ENCODE measurements at places on chromosomes 11 and 22. TPM values are rescaled to one million over a fixed set of nuclear protein-coding genes. Genes with fewer than 3 reads are reported as not detected.

- H3K27ac ChIP-seq: peak overlapping the region; percentile 82
- peaks cover 19% of the 10 kb centered on the region for H3K4me1 ChIP-seq
- no peak for DNase-seq
- H3K4me3 ChIP-seq: peak overlapping the region; percentile 50
- H3K36me3 ChIP-seq: no peaks in the 10 kb centered on the region
- H3K27me3 ChIP-seq: no peaks in the 10 kb centered on the region
These were observed 202.2 kb upstream of the SORL1-AS1 start for GRCh38 chr11:121654843-121655536.

- no peaks in the 10 kb centered on the region for H3K36me3 ChIP-seq
- H3K27ac ChIP-seq: no peak overlapping the region
- no peak for DNase-seq
- H3K4me3 ChIP-seq: no peak overlapping the region
- H3K27me3 ChIP-seq: no peaks in the 10 kb centered on the region
These were observed 155.4 kb upstream of the PDGFD start for GRCh38 chr11:104319396-104319795.

DNA sequence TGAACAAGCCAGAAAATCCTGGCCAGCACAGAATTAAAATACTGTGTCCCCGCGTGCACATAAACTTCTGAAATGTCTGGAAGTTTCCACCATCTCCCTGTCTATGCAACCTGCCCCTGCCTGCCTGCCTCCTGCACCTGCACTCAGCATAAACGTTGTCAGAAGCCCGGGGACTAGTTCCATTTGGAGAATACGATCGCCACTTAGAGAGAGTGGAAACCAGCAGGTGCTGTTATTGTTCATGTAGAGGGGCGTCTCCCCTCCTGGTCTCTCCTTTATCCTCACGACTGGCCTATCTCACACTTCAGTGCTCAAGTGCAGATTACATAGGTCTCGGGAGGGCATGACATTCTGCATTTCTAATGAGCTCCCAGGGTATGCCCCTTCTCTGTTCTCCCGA is 35.6 kb downstream of the MPPED1 start:
- no peak for DNase-seq
- H3K4me1 ChIP-seq: no peaks in the 10 kb centered on the region
- H3K4me3 ChIP-seq: no peak overlapping the region
- H3K27ac ChIP-seq: no peak overlapping the region
- no peaks in the 10 kb centered on the region for H3K36me3 ChIP-seq
- peaks cover 7% of the 10 kb centered on the region for H3K27me3 ChIP-seq

DNA sequence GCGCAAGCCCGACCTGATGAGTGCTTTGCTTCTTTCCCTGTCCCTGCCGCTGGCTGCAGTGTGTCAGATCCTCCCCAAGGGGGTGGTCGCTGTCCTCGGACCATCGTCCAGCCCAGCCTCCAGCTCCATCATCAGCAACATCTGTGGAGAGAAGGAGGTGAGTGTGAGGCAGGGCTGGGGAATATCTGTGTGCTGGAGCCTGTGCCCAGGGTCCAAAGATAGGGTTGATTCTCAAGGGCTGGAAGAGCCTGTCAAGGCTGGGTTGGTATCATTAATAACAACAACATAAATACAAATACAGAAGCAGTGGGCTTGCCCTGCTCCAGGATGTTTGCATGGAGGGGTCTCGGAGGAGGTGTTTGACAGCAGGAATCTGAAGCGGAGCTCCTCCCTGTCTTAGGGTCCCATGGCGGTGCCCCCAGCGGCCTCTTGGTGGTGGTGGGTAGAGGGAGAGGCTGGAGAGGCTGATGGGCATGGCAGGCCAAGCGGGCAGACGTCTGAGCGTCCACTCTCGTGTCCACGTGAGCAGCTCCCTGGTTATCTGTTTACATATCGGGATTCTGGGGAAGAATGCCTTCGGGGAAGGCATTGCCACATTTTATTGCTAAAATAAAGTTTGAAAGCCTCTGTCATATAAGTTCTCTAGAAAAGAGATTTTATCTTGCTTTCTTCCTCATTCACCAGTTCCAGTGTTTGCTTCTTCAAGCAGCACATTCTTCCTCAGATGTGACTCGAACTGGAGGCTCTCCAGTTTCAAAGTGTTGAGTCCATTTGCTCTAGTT is 208.4 kb upstream of the TBCEL start:
- DNase-seq: no peak
- H3K27ac ChIP-seq: no peak overlapping the region

DNA sequence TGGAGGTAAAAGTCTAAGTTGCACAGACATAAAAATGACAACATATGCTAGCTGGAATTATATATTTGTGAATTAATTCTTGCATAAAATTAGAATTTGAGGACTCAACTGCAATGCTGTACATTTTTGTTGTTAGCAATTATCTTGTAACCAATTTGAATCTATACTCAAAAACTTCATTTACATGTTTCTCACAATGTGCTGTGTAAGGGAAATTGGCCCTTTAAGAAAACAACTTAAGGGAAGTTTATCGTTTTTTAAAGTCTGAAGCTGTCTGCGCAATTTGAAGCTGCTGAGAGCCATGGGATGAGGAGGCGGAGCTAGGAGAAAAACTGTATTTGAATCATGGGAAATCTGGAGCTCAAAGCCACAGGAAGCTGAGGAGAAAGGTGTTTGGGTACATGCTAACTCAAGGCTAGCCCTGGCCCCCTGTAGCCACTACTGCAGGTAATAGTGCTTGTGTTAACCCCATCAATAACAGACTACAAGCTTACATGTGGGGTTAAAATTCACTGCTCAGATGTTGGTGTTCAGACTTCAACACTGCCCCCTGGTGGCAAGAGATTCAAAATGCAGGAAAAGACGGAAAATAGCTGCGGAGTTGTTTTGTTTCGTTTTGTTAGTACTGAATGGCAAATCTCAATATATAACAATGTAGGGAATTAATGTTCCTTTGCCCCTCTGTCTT is 126.1 kb downstream of the BRD1 start:
- peaks cover 35% of the 10 kb centered on the region for H3K27me3 ChIP-seq
- H3K4me3 ChIP-seq: no peak overlapping the region
- H3K36me3 ChIP-seq: no peaks in the 10 kb centered on the region
- DNase-seq: no peak
- no peaks in the 10 kb centered on the region for H3K4me1 ChIP-seq
- H3K27ac ChIP-seq: no peak overlapping the region

GRCh38 chr11:133232665-133233064 is 299.6 kb downstream of the OPCML start:
- no peak overlapping the region for H3K27ac ChIP-seq
- peaks cover 4% of the 10 kb centered on the region for H3K27me3 ChIP-seq
- no peak for DNase-seq
- peaks cover 9% of the 10 kb centered on the region for H3K4me1 ChIP-seq

- no peak for DNase-seq
- no peaks in the 10 kb centered on the region for H3K27me3 ChIP-seq
- no peaks in the 10 kb centered on the region for H3K36me3 ChIP-seq
- H3K4me3 ChIP-seq: no peak overlapping the region
- peak overlapping the region; percentile 34 for H3K27ac ChIP-seq
- peaks cover 7% of the 10 kb centered on the region for H3K4me1 ChIP-seq
These were observed 47.4 kb upstream of the SEPTIN5 start for GRCh38 chr22:19666673-19667593.

- no peak overlapping the region for H3K4me3 ChIP-seq
- peaks cover 97% of the 10 kb centered on the region for H3K36me3 ChIP-seq
- no peaks in the 10 kb centered on the region for H3K4me1 ChIP-seq
- no peaks in the 10 kb centered on the region for H3K27me3 ChIP-seq
These were observed 16.7 kb downstream of the ATG2A start for GRCh38 chr11:64900263-64900678.

GRCh38 chr22:31230871-31231621 is 18.9 kb downstream of the LIMK2 start:
- no peaks in the 10 kb centered on the region for H3K36me3 ChIP-seq
- H3K4me3 ChIP-seq: no peak overlapping the region
- H3K4me1 ChIP-seq: peaks cover 22% of the 10 kb centered on the region
- H3K27me3 ChIP-seq: no peaks in the 10 kb centered on the region
- H3K27ac ChIP-seq: peak overlapping the region; percentile 87
- peak; percentile 46 for DNase-seq

DNA sequence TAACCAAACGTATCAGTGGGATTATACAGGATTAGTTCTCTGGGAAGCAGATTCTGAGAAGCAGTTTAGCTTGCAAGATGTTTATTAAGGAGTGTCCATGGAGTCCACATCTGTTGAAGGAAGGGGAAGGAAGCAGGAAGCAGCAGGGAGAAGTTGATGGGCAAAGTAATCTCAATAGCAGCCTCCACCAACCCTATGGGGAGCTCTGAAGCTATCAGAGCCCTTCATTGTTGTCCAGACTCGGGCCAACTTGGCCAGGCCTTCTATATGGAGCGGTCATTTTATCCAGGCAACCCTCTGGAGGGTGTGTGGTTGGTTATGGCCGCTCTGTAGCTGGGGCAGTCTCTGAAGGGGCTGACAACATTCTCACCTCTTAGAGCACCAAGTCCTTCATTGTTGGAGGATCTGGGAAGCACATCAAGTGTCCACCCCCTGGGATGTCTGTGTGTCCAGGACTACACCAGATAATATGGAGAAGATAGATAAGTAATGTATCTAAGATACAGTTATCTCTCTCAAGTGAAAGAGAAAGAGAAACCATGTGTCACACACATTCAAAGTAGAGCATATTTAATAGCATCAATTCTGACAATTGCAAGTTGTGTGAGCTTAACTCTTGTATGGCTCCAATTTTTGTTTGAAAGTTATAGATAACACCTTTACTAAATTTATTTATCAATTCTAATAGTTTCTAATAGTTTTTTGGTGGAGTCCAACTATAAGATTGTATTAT is 101.7 kb upstream of the TRIM77 start:
- H3K27me3 ChIP-seq: no peaks in the 10 kb centered on the region
- H3K27ac ChIP-seq: no peak overlapping the region
- peak; percentile 44 for DNase-seq
- H3K36me3 ChIP-seq: no peaks in the 10 kb centered on the region
- no peaks in the 10 kb centered on the region for H3K4me1 ChIP-seq

DNA sequence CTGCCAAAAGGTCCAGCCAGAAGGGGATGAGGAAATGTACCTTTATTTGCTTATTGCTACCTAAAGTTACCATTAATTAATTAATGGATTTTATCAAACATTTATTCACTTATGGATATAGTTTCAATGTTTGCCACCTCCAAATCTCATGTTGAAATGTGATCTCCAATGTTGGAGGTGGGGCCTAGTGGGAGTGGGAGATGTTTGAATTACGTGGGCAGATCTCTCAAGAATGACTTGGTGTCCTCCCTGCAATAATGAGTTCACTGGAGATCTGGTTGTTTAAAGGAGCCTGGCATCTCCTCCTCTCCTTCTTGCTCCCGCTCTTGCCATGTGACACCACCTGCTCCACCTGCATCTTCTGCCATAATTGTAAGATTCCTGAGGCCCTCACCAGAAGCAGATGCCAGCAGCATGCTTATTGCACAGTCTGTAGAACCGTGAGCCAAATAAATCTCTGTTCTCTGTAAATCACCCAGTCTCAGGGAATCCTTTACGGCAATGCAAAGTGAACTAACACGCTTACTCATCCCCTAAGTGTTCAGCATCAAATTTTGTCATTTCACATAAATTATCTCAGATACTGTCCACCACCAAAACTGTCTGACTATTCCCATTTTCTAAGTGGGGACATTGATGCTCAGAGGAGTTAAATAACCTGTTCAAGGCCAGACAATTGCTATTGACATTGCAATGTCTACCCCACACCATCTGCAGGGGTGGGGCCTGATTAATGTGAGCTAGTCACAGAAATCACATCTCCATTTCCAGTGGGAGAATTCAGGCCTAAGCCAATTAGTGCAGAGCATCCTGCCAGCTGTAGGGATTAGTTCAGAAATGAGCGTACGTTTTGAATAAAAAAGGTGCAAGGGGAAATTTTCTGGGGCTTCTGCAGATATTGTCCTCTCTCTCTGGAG is 51.6 kb upstream of the SYN3 start:
- no peaks in the 10 kb centered on the region for H3K36me3 ChIP-seq
- H3K27me3 ChIP-seq: peaks cover 3% of the 10 kb centered on the region

DNA sequence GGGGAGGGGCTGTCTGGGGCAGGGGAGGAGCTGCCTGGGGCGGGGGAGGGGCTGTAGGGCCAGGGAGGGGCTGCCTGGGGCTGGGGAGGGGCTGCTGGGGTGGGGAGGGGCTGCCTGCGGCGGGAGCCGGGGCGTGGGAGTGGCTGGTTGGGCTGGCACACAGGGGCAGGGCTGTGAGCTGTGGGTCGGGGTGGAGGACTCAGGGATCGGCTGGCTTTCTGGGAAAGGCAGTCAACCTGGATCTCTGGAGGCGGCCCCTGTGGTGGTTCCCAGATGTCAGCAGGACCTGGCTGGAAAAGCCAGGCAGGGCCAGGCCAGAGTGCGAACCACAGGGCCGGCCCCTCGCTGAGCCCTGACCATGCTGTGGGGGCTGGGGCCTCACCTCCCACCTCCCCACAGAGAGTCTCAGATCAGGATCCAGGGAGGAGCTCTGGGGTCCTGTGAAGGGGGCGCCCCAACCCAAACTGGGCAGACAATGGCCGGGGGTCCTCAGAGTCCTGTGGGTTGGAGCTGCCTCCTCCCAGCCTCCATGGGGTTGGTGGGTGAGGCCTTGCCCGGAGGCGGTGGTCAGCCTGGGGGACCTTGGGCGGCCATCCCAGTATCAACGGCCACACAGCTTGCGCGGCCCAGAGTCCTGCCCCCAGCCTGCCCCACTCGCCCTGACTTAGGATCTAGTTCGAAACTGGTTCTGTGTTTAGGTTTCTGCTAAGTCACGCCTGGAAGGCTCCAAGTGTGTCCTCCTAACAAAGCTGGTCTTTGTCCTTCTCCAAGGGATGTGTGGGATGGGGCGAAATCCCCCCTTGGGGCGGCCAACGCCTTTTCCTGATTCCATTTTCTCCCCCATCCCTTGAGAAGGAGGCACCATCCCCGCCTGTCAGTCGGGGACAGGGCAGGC is 1.9 kb downstream of the MUC5B start:
- no peaks in the 10 kb centered on the region for H3K4me1 ChIP-seq
- H3K27ac ChIP-seq: no peak overlapping the region
- peak; percentile 39 for DNase-seq
- H3K36me3 ChIP-seq: no peaks in the 10 kb centered on the region
- peaks cover 24% of the 10 kb centered on the region for H3K27me3 ChIP-seq

OR4D11 gene
- total RNA-seq: not detected

LYVE1 gene
- 38.7 TPM for total RNA-seq

SHISAL1 gene
- total RNA-seq: 0.42 TPM

SYNGR1 gene
- 49.9 TPM for total RNA-seq

FJX1 gene
- 2.5 TPM for total RNA-seq

Measured in heart left ventricle (tissue), 16 donors.